ENCODE measurements at places on chromosomes 2 and 18.

- no peak for DNase-seq
These were observed 2.8 kb downstream of the PHLPP1 start for GRCh38 chr18:62717925-62718800.

- DNase-seq = peak; percentile 51
These were observed 227.6 kb downstream of the ASXL3 start for GRCh38 chr18:33805592-33805991.

- peak; percentile 28 for DNase-seq
These were observed 23.9 kb downstream of the PRKCE start for GRCh38 chr2:45675263-45675812.

DNA sequence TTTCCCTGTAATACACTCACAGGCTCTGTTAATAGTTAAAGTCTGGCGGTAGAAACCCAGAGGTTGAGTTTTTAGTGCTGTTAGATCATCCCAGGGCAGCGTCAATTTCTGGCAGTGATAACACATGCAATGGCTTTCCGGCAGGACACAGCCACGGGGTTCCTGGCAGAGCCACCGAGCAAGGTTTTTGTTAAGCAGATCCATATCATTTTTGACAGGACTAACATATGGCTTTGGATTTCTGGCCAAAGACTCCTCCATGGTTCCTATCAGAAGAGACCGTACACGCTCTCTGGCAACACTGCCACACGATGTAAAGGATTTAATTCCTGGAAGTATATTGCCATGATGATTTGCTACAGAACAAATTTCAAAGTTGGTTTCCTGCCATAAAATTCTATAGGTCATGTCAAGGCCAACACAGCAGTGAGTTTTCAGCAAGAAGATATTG lies 854.3 kb downstream of the LRRTM4 start:
- no peak for DNase-seq

DNA sequence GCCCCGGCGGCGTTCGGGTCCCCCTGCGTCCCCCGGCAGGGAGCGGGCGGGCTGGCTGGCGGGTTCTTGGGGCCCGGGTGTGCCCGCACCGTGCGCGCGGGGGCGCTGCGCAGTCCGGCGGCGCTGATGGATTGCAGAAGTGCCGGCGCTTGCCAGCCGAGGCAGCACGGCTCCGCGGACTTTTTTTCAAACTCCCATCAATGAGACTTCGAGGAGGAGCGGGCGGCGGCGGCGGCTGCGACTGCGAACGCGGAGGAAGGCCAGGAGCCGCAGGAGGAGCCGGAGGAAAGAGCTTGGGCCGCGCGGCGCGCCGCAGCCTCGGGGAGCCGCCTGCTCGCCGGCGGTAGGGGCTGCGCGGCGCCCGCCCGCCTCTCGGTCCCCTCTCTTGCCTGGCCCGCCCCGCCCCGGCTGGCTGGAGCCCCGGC lies at the start of gene GLI2:
GLI2 (plus strand) TSS at position 123 of the 425 bp plus-strand sequence. CDS start 61,453 bp downstream, outside the sequence.
- no peak for DNase-seq

DNA sequence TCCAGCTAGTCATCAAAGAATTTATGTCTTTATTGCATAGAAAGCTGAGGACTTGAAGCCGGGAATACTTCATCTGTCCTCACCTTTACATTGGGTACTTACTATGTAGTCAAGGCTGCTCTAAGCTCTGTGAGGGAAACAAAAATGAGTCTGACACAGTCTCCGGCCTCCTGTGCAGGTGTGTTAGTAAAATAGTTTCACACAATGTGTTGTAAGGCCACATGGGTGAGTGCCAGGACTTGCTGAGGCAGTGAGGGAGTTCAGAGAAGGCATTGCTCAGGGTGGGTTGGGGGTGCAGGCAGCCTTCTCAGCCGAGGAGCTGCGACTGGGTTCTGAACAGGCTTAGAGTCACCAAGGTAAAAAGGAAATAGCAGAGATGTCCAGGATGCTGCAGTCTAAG lies 54.5 kb upstream of the SMAD2 start:
- no peak for DNase-seq

DNA sequence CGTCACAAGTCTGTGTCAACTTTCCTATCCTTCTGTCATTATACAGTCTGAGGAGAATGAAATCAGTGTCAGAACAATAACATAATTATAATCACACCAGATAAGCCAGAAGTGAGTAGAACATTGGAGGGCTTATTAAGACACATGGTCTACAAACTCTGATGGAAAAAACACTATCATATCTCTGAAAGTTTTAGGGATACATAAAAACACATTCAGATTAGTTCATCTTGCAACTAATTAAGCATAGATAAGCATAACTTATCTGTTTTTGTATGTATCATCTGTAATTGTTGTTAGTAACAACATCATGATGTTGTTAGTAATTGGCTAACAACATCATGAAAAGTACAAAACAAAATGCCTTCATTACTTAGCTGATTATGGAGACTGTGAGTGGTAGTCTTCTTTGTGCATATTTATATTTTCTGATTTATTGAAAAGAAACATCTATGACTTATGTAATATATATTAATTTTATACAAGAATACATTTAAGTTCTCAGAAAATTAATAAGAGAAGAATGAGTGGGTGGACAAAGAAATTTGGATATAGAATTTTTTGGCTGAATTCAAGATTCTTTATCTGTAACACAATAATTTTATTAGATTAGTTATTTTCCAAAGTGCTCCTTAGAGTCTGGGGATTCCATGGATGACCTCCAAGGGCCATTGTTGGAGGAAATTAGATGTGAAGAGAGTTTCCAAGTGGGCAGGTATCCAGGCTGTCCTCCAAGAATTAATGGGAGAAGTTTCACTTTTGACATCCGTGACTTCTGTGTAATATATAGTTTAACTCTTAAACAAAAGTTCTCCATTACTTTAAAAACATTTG lies 16.9 kb upstream of the CCDC102B start:
- no peak for DNase-seq

DNA sequence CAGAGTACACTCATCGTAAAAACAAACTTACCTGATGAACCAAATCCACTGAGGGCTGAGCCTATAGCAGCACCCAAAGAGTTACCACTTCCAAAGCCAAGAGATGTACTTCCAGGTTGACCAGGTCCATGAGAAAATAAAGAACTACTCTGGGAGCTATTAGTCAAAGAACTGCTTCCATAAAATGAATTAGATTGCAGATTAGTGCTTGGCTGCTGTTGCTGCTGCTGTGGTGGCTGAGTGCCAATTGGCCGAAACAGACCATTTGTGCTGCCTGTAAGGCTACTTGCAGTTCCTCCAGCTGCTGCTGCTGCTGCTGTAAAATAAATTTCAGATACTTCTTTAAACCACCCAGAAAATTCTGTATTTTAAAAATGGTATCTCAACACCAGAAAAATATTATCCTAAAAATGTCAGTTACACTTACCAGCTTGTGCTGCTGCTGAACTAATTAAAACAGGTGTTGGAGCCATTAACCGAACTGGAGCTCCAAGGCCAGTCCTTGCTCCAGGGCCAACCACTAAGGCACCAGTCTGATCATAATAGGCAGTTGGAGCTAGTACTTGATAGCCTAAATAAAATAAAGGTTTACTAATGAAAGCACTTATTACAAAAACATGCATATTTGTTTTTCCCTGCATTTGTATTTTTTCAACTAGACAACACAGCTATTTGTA lies 58.1 kb upstream of the SDC1 start:
- DNase-seq = peak; percentile 38

DNA sequence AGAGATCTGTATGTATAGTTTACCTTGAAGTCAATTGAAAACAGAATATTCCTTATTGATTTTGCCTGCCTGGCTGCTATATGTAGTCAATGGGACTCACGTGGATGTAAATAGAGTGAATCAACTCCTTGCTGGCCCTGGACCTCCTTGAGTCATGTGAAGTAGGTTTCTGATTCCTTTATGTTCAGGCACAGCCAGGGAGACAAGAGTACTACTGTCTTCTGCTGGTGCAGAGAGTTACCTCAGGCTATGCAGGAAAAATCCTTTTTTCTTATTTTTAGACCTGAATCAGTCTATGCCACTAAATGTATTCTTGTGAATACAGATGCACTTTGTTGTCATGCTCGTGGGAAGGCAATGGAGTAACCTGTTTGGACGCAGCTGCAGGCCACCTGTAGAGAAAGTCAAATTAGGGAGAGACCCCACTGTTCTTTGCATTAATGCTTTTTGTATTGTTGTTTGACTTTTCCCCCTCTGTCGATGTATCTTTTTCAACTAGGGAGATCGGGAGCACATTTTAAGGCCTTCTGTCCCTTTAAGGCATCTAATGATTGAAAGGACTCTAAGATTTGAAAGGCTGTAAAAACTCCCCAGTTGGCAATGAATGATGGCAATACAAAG lies 473.9 kb downstream of the ARHGAP15 start:
- no peak for DNase-seq

DNA sequence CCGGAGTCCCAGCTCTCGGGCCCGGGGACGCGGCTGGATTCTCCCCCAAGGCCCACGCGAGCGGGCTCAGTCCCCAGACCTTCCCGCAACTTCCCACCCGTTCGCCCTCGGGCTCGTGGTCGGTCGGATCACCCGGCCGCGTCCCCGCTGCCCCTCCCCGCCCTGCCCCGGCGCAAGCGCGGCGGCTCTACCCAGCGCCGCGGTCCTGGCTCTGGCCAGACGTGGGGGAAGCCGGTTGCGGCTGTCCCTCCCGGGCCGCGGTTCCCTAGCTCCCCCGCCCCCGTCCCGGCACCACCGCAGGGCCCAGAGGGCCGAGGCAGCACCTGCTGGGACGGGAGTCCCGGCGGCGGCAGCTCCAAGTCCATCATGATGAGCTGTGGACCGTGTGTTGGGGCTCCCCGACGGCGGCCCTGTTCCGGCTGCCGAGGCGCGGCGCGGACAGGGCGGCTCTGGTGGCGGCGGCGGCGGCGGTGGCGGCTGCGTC lies 276 bp downstream of the NFE2L2 start:
- no peak for DNase-seq

- no peak for DNase-seq
These were observed 35.7 kb upstream of the RAB1A start for GRCh38 chr2:65165558-65165957.

GRCh38 chr2:121049950-121050585 lies 234.9 kb downstream of the TFCP2L1 start:
- DNase-seq = no peak

- DNase-seq = peak; percentile 52
These were observed 339.4 kb downstream of the CMPK2 start for GRCh38 chr2:6526093-6526824.

DNA sequence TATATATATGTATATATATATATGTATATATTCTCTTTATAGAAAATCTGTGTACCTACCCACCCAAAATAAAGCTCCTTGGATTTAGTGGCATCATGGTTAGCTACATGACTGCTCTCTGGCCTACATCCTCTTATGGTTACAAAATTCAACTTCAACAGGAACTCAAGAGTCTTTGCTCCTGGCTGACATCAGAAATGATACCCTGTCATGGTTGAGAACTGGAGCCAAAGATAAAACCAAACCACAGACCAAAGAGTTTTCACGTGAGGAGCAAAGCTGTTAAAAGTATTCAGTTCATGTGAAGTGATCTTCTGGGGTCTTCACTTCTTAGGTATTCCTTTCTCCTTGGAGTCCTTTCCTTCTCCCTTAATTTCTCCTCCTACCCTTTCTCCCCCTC lies 476.3 kb downstream of the SOX11 start:
- no peak for DNase-seq

DNA sequence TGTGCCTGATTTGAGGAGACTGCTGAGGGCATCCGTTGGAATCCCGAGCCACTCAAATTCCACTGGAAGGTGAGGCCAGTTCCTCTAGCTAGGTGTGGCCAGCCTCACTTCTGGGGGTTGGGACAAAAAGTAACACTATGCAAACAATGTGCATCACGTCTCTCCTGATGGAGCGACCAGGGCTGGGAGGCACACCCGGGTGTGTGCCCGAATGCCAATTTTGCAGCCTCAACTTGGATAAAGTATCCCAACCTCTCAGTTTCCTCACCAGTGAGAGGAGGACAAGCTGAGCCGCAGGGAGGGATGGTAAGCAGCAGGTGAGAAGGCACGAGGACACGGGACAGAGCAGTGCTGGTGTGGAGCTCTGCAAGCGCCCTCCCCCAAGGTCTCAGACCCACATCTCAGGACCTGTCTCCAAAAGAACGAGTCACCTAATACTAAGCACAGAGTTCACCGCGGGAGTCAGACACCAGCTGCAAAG lies 218.3 kb downstream of the HAUS1 start:
- DNase-seq = no peak

- DNase-seq = no peak
These were observed 169.8 kb upstream of the ID2 start for GRCh38 chr2:8511868-8512612.

DNA sequence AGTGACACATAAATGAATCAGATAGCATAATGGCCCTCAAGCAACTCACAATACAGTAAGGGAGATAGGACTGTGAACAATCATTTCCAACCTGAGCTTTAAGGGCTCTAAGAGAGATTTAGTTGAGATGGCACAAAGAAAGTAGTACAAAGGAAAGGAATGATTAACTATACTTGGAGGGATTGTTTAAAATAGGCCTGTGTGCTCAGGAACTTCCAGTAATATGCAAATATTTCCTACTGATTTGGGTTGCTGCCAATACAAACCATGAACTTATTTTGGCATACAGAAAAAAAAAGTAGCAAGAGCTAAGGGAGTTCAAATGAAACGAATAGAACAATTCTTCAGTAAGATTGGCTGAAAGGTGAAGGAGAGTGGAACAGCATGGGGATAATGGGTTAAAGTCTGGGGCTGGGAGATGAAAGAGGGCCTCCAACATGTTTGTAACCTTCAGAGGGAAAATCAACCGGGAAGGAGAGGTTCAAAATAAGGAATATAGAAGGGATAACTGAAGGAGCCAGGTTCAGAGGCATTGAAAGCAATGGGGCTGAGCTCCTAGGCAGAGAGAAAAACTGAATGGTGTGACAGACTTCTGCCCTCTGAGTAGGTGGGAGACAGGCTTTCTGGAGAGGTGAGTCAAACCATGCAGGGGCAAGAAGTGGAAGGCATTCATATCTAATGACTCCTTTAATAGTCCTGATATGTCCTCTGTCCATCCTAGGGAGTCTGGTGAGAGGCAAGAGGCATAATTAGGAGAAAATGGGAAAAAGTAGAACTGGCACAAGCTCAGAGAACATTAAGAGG lies 83.5 kb downstream of the DNAH7 start:
- DNase-seq = no peak

DNA sequence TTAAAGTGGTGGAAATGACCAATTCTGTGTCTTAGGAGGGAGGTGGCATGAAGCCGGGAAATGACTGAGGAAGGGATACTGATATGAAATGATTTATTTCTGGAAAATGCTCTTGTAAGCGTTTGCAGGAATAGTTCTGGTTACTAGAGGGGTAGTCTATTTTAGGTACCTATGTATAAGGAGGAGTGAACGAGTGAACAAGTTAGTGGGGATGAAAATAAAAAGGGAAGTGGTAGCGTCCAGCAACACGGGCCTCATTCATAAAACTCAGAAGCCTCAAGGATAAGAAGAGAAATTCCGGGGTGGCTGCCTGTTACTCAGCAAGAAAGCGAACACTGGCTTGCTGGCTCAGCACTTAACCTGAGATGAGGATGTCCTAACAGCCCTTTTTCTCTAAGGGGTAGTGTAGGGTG lies 303.3 kb downstream of the NCKAP5 start:
- no peak for DNase-seq

- DNase-seq = peak; percentile 89
These were observed 115.0 kb downstream of the ZBTB7C start for GRCh38 chr18:48293954-48294898.

- no peak for DNase-seq
These were observed 65.9 kb downstream of the COL4A4 start for GRCh38 chr2:227098162-227098515.

- DNase-seq = no peak
These were observed 37.7 kb upstream of the RNF103 start for GRCh38 chr2:86661333-86661732.

All from NCI-H2029 (cell line).